Hematopoietic multipotent progenitor cell treated with erythropoietin and hydrocortisone succinate and interleukin-3 and kit ligand, for 8 days (in vitro differentiated cells): ENCODE measurements at places on chromosomes 2 and 18.

- no peak for DNase-seq
Observed at GRCh38 chr2:23241121-23241520, 143.9 kb upstream of the KLHL29 start.

DNA sequence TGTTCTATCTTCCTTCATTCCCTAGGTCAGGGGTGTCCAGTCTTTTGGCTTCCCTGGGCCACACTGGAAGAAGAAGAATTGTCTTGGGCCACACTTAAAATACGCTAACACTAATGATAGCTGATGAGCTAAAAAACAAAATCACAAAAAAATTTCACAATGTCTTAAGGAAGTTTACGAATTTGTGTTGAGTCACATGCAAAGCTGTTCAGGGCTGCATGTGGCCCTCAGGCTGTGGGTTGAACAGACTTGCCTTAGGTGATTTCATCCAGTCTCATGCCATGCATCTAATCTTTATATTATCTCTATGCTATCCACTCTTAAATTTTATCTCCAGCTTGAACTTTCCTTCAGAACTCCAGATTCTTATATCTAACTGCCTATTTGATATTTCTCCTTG, 80.1 kb downstream of the CCDC85A start:
- DNase-seq = no peak

DNA sequence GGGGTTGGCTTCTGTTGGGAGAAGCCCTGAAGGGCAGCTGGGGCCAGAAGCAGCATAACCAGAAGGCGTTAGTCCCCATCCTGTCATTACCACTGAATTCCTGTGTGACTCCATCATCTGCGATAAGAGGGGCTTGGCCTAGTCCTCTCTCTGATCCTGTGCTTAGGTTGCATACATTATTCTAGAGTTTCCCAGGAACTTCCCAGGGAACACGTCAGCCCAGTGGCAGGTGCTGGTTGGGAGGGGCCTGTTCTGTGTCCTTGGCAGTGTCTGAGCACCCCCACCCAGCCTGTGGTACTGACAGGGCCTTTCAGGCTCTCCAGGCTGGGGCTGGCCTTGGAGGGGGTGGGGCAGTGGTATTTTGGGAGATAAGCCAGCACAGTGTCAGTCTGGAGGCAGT, 4.5 kb upstream of the TOGARAM2 start:
- DNase-seq = no peak

GRCh38 chr2:36544638-36545338, 53.2 kb downstream of the FEZ2 start:
- no peak for DNase-seq

DNA sequence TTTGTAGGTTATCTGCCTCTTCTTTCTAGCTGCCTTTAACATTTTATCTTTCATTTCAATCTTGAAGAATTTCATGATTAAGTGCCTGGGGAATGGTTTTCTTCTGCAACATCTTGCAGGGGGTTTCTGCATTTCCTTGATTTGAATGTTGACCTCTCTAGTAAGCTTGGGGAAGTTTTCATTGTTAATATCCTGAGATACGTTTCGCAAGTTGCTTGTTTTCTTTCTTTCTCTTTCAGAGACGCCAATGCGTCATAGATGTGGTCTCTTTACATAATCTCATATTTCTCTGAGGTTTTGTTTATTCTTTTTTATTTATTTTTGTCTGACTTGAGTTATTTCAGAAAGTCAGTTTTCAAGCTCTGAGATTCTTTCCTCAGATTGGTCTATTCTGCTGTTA, 225.7 kb downstream of the XIRP2 start:
- DNase-seq = no peak

GRCh38 chr18:73626859-73627258, 520.8 kb downstream of the FBXO15 start:
- no peak for DNase-seq

- no peak for DNase-seq
Observed at GRCh38 chr2:641872-642815, 35.1 kb downstream of the TMEM18 start.

- DNase-seq = no peak
Observed at GRCh38 chr2:234368861-234369261, 128.0 kb downstream of the ARL4C start.

GRCh38 chr2:237725661-237726060, 72.9 kb upstream of the RBM44 start:
- no peak for DNase-seq

DNA sequence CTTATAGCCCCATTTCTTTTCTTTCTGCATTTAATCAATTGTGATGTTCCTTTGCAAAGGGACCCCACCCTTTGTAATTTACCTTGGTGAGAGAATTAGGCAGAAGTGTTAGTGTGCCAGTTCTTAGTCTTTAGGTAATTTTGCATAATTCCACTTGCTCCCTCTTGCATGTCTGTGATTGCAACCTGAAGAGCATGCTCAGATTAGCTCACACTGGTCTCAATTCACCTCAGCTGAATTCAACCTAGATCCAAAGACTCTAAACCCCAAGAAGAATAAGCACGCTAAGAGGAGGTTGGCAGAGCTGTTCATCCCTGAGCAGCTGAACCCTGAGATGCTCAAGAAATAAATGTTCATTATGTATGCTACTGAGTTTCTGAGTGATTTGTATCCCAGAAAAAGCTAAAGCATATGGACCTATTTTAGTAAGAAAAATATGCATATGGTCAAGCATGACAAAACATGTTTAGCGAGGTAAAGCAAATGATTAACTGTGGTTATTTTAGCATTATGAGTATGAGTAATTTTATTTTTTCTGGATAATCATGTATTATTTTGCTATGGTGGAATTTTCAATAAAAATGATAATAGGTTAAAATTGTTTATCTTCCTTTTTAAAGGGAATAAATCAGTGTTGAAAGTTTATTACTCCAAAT, 299.2 kb upstream of the ZSWIM2 start:
- no peak for DNase-seq

DNA sequence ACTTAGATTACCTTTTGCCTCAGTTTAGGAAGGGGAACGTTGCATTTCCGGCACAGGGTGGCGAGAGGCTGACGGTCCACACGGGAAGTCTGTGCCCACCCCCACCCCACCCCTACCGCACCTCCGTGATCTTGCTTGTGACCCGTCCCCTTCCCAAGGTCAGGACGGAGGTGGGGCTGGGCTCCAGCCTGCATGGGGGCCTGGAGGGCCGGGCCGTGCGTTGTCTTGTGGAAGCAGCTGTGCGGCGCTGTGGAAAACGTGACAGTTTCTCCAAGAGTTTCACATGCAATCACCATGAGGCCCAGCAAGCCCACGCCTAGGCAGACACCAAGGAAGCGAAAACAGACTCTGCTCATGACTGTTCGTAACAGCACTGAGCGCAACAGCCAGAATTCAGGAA, 76.8 kb upstream of the HDAC4 start:
- DNase-seq = no peak

- DNase-seq = no peak
Observed at GRCh38 chr2:198478361-198478760, 674.0 kb downstream of the PLCL1 start.

DNA sequence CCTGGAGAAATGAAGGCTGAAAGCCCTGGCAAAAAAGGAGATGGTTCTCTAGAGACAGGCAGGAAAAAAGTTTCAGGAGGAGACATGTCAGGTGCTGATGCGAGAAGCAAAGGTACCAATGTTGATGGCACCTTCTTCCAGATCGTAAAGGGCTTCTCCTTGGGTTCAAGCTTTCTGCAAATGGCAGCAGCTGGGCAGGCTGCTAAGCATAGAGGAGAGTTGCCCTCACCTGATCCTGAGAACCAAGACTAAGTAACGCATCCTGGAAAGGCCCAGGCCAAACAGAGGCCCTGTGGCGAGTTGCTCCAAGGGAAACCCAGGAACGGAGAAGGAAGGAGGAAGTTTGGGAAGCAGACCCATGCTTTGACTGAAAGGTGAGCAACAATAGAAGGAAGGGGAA, 23.6 kb upstream of the AFTPH start:
- DNase-seq = no peak

DNA sequence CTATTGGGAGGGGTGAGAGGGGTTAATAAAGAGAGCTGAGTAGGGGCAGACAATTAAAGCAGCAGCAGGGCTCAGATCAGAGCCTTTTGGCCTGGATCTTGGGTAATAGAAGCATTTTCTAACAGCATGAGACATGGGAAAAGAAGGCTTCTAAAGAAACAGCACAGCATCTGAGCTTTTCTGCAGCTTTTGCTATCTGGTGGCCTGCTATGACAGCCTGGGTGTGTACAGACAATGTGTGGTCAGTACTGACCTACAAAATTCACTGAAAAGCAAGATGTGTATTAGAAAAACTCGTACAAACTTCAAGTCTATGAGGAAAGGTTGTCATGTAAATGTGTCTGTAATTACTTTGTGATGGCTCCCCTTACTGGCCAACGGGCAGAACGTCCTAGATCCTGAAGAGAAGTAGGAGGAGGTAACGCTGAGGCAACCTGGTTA, 95.6 kb downstream of the GALNT3 start:
- peak; percentile 33 for DNase-seq

DNA sequence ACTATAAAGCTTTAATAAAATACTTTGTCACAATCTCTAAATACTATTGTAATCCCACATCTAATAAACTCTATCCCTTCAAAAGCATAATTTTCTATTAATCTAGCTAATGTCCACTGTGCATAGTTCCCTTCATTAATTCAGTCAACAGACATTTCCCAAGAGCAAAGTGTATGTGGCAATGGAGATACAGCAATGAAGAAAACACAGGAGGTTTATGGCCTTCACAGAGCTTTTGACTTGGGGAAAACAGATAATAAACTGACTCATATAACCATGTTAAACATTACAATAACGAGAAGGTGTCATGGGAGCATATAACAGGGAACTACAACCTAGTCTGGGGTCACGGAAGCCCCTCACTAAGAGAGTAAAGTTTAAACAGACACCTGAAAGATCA, 86.3 kb downstream of the SPIRE1 start:
- no peak for DNase-seq

- no peak for DNase-seq
Observed at GRCh38 chr2:57693177-57693576, 353.4 kb upstream of the VRK2 start.

GRCh38 chr2:136243638-136244535, 125.9 kb upstream of the CXCR4 start:
- DNase-seq = no peak

- peak; percentile 26 for DNase-seq
Observed at GRCh38 chr18:46920653-46921052, 3.3 kb downstream of the KATNAL2 start.

DNA sequence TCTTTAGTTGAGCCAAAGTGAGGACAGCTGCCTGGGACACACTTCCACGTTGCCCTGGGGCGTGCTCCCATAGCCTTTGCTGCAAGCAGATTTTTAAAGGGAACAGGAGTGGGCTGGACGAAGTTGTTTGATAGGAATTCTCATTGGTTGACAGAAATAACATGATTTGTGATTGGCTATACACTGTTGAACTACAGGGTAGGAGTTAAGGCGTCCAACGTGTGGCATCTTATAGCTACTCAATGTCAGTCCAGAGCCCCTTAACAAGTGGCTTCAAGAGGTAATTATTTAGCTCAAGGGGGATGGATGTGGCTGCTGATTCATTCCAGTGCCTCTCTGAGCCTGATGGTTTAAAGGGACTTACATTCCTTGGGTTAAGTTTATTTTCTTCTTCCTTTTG, 65.5 kb downstream of the ACAA2 start:
- DNase-seq = no peak

DNA sequence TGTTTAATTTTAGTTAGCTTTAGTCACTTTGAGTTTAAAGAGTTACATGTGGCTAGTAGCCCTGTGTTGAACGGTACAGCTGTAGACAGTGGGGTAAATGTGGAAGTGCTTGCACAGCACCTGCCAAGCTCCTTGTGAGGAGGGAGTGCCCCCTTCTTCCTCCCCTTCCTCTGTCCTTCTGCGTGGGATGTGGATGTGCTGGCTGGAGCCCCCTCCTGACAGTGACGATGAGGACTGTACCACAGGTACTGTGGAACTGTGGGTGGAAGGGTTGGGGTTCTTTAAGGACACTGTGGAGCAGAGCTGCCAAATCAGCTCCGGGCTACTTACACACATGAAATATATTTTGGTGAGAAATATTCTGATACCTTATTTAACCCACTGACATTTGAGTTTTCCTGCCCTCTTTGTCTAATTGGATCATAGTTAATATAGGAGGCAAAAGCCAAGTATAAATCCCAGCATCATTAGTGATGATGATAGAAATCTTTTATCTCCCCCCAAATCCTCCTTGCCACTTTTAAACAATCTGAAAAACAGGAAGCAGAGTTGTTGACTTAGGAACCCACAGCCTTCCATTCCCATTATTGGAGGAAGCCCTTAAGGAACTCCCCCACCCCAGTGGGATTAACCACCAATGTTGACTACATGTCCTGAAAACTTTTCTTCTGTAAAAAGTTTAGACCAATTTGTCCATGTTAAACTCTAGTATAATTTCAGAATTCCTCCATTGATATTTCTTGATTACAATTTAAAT, 181.3 kb downstream of the PTPRM start:
- no peak for DNase-seq

GRCh38 chr2:127545796-127546195, 10.3 kb downstream of the MYO7B start:
- no peak for DNase-seq

GRCh38 chr2:175745911-175746310, 256.2 kb downstream of the LNPK start:
- DNase-seq = no peak

GRCh38 chr2:100882645-100883613, 63.0 kb downstream of the NPAS2 start:
- no peak for DNase-seq

DNA sequence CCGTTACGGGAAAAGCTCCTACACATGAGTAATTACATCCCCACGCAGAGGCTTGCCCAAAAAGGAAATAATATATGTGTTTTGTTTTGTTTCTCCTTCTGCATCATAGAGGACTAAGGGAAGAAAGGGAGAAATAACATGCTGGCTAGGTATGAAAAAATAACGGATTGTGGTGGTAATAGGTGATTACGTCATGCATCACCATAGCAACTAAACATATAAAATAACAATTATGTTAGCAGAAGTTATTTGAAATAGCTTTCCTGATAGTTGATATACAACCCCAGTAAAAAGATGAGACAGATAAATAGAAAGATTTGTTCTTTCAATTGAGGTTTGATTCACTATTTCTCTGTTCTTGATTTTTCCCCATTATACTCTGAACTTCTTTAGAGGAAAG, 518.0 kb downstream of the ZNF516 start:
- no peak for DNase-seq

DNA sequence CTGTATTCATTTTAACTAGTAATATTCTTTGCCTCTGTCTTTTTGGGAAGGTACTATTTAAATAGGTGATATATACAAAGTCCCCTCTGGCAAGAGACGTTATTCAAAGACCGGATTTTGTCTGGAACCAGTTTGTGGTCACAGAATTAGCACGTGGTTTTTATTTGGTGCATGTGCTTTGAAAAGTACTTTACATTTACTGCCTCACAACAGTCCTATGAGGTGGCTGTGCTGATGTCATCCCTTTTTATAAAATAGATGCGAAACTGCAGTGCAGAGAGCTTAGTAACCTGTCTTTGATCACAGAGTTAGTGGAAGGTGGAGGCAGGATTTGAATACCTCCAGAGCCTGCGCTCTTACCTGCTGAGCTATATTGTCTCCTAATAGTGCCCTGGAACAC, 4.0 kb downstream of the LPIN1 start:
- DNase-seq = peak; percentile 24

- DNase-seq = no peak
Observed at GRCh38 chr2:103738606-103739005, 976.8 kb downstream of the TMEM182 start.
